Fibroblast of upper back skin (primary cell): ENCODE measurements at places on chromosomes 5 and 9.
A peak's percentile ranks its signal among the peaks of the same experiment; 100 is the strongest.

GRCh38 chr5:1231354-1231905, 6.2 kb downstream of the SLC6A18 start:
- no peak for DNase-seq

- DNase-seq: peak; percentile 80
These were observed 666.4 kb upstream of the ZNF608 start for GRCh38 chr5:125412561-125413495.

DNA sequence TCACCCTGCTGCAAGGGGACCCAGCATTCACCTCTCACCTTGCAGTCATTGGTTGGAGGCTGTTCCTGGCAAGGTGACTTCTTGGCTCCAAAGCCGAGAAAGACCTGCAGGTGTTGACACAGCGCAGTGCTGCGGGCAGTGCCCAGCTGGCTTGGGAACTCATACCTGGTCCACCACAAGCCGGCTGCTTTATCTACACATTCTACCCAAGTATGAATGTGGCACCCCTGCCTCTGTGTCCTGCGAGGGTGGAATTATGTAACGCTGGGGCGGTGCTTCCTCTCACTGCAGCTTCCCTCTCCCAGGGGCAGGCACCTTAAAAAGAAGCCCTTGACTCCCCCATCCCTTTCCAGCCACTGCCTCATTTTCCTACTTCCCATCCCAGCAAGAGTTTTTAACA, 2.5 kb upstream of the ZMYND19 start:
- DNase-seq: no peak

GRCh38 chr9:78525986-78526560, 229.1 kb downstream of the PSAT1 start:
- no peak for DNase-seq

- no peak for DNase-seq
These were observed 2.3 kb downstream of the POMT1 start for GRCh38 chr9:131505012-131505411.

- DNase-seq: peak; percentile 67
These were observed 2.3 kb upstream of the ZNF782 start for GRCh38 chr9:96856363-96857286.

GRCh38 chr9:126513159-126514036, 100.3 kb upstream of the LMX1B start:
- DNase-seq: no peak

- no peak for DNase-seq
These were observed 43.2 kb downstream of the RFK start for GRCh38 chr9:76351006-76351405.

DNA sequence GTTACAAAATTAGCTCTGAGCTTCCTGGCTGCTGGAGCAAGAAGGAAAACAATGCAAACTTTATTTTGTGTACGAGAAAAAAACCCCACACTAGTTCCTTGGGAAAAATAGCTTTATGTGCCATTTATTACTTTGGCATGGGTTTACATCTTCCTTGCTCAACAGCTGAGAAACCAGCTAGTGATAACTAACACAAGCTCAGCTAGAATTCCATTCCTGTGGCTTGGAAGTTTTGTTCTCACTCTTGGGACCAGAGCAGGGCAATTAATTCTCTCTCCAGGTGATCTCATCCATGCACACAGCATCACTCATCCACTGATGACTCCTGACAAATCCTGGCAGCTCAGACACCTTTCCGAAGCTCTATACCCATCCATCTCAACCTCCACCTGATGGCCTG, 104.1 kb downstream of the CRB2 start:
- peak; percentile 19 for DNase-seq

GRCh38 chr5:122295138-122295537, 16.9 kb upstream of the SNCAIP start:
- DNase-seq: no peak

GRCh38 chr9:16371306-16371705, 499.2 kb downstream of the BNC2 start:
- DNase-seq: peak; percentile 20

GRCh38 chr5:124627815-124628595, 118.4 kb downstream of the ZNF608 start:
- DNase-seq: peak; percentile 16
